Activated CD4-positive, alpha-beta memory T cell treated with anti-CD3 and anti-CD28 coated beads, Interleukin-2, amount 10 ng/mL, durations not matched to agents 7 days and 5 days (primary cell): ENCODE measurements at places on chromosomes 2 and 18.

DNA sequence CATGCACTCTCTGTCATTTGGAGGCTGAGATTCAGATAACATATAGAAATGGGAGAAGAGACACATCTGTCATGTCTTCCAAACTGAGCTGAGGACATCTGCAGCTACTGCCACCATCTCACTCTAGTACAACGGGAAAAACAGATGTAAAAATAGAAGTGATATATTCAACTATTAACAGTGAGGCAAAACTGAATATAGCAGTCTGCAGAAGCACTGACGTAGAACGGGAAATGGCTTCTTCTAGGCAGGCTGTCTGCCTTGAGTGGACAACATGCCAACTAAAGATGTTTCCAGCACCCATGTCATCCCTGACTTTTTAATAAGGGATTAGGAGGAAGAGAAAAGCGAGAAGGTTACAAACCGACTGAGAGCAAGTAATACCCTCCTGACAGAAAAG lies 51.6 kb downstream of the MRPL33 start:
- no peaks in the 10 kb centered on the region for H3K4me1 ChIP-seq
- H3K27ac ChIP-seq, result no peak overlapping the region
- no peaks in the 10 kb centered on the region for H3K27me3 ChIP-seq
- no peak for DNase-seq
- no peak overlapping the region for H3K4me3 ChIP-seq
- H3K36me3 ChIP-seq, result no peaks in the 10 kb centered on the region

DNA sequence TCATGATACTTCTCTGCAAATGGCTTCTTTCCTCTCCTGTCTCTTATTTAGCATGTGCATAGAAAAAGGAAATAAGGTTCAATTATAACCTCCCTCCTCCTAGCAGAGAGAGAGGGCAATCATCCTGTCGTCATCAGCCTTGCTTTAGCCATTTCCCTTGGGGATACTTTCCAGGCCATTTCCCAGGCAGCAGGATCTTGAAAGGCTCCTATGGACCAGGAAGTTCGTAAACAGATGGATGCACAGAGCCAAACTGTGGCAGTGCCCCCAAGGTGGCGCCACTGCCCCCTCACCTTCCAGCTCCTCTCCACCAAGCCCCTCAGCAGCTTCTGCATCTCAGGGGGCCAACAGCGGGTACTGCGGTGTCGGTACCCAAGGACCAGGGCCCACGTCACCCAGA lies 157.4 kb downstream of the DTNA start:
- H3K4me3 ChIP-seq, result no peak overlapping the region
- H3K27me3 ChIP-seq, result peaks cover 19% of the 10 kb centered on the region
- H3K27ac ChIP-seq, result no peak overlapping the region
- H3K4me1 ChIP-seq, result peaks cover 8% of the 10 kb centered on the region
- no peak for DNase-seq

DNA sequence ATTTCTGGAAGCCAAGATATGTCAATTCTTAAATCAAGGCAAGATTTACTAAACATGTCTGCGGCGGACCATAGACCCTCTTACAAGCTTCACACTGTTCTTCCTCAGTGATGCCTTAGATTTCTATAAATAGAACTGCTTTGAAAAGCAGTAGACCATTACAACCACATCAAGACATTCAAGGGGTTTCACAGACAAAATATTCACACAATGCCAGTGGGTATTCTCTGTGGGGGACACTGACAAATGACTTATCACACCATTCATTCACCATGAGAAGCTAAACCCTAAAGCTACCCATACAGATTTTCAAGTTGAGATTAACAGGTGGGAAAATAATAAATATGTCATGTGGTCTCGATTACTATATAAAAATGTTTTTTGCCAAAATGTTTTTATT lies 15.9 kb upstream of the LRRTM4 start:
- no peak overlapping the region for H3K4me3 ChIP-seq
- no peaks in the 10 kb centered on the region for H3K27me3 ChIP-seq
- no peak overlapping the region for H3K27ac ChIP-seq
- DNase-seq, result no peak
- H3K36me3 ChIP-seq, result no peaks in the 10 kb centered on the region

GRCh38 chr2:98730053-98730706 lies 752 bp downstream of the MGAT4A start:
- H3K36me3 ChIP-seq, result peaks cover 20% of the 10 kb centered on the region
- H3K4me1 ChIP-seq, result peaks cover 73% of the 10 kb centered on the region
- DNase-seq, result peak; percentile 63
- no peaks in the 10 kb centered on the region for H3K27me3 ChIP-seq
- peak overlapping the region; percentile 81 for H3K27ac ChIP-seq

GRCh38 chr2:129165006-129165405 lies 814.5 kb upstream of the RAB6C start:
- DNase-seq, result no peak
- no peak overlapping the region for H3K4me3 ChIP-seq
- no peaks in the 10 kb centered on the region for H3K27me3 ChIP-seq
- no peaks in the 10 kb centered on the region for H3K36me3 ChIP-seq
- H3K27ac ChIP-seq, result no peak overlapping the region

DNA sequence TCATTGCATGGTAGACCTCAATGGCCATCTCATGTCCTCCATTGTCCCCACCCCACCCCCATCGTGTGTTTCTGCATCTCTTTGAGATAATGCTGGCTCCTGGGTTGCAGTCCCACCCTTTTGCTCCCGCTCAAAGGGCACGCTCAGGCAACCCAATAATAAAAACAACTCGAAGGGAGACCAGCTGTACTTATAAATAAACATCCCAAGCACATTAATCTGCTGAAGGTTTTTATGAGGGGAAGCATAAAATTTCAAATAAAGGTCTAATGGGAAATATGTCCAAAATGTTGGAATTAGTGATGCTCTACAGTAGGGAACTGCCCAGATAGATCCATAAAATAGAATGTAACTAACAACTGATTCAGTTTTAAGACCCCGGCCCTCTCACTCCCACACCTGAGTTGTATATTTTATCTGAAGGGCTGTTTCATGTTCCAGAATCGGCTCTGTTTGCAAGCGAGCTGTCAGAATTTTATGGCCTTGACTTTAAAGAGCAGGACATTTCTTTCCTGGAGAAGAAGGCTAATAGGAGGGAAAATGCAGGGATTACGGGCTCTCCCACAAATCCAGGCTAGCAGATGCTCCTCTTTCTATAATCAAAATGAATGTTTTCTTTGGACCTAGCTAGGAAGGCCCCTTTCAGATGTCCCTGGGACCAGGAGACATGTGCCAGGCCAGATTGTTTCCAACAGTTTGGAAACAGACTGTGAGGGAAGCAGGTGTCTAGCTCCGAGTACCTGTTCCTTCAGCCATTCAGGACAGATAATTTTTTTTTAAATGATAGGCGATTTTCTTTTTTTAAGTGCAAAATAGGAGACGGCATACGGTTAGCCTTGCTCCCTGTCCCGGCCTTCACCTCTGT lies 103.7 kb downstream of the APOB start:
- no peaks in the 10 kb centered on the region for H3K4me1 ChIP-seq
- peaks cover 5% of the 10 kb centered on the region for H3K27me3 ChIP-seq
- no peaks in the 10 kb centered on the region for H3K36me3 ChIP-seq
- no peak overlapping the region for H3K4me3 ChIP-seq

- DNase-seq, result no peak
- no peak overlapping the region for H3K4me3 ChIP-seq
- H3K36me3 ChIP-seq, result no peaks in the 10 kb centered on the region
- H3K4me1 ChIP-seq, result no peaks in the 10 kb centered on the region
- no peak overlapping the region for H3K27ac ChIP-seq
Observed at GRCh38 chr2:150256736-150257135, 230.7 kb downstream of the RND3 start.

- peaks cover 3% of the 10 kb centered on the region for H3K27me3 ChIP-seq
- no peaks in the 10 kb centered on the region for H3K36me3 ChIP-seq
- H3K27ac ChIP-seq, result no peak overlapping the region
- H3K4me1 ChIP-seq, result no peaks in the 10 kb centered on the region
Observed at GRCh38 chr18:48613589-48614404, 75.0 kb downstream of the CTIF start.

DNA sequence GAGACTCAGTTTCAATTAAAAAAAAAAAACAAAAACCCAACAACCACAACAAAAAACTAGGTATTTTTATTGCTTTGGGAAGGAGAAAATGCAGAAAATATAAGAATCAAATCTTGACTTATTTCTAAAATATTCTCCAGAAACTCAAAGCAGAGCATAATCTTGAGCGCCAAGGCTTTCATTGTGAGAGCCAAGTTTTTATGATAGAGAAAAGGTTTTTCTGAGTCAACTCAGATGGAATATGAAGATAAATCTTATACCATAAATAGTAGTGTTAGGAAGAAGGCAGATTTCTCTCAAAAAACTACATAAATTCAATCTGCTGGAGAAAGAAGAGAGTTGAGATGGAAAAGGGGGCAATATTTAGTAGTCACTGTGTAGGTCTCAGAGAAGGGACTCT lies 121.2 kb upstream of the OSR1 start:
- no peaks in the 10 kb centered on the region for H3K36me3 ChIP-seq
- H3K27ac ChIP-seq, result no peak overlapping the region
- H3K4me3 ChIP-seq, result no peak overlapping the region
- H3K27me3 ChIP-seq, result peaks cover 16% of the 10 kb centered on the region

- peak; percentile 18 for DNase-seq
- H3K27me3 ChIP-seq, result peaks cover 26% of the 10 kb centered on the region
- H3K4me1 ChIP-seq, result peaks cover 4% of the 10 kb centered on the region
- H3K27ac ChIP-seq, result no peak overlapping the region
Observed at GRCh38 chr18:34493099-34493544, 217.0 kb upstream of the DTNA start.

GRCh38 chr18:34033968-34034367 lies 190.7 kb downstream of the NOL4 start:
- DNase-seq, result no peak
- no peaks in the 10 kb centered on the region for H3K27me3 ChIP-seq
- H3K27ac ChIP-seq, result no peak overlapping the region
- H3K4me3 ChIP-seq, result no peak overlapping the region

GRCh38 chr2:216873573-216873972 lies 13.7 kb upstream of the TNP1 start:
- no peaks in the 10 kb centered on the region for H3K4me1 ChIP-seq
- no peaks in the 10 kb centered on the region for H3K36me3 ChIP-seq
- H3K27ac ChIP-seq, result no peak overlapping the region
- DNase-seq, result no peak

GRCh38 chr2:106274668-106275067 lies 80.6 kb upstream of the UXS1 start:
- H3K36me3 ChIP-seq, result no peaks in the 10 kb centered on the region
- peaks cover 12% of the 10 kb centered on the region for H3K27me3 ChIP-seq
- peaks cover 12% of the 10 kb centered on the region for H3K4me1 ChIP-seq
- no peak overlapping the region for H3K27ac ChIP-seq

- no peak overlapping the region for H3K4me3 ChIP-seq
- no peaks in the 10 kb centered on the region for H3K36me3 ChIP-seq
- no peak for DNase-seq
Observed at GRCh38 chr2:239535413-239536144, 134.8 kb upstream of the HDAC4 start.

- H3K4me3 ChIP-seq, result no peak overlapping the region
- no peak overlapping the region for H3K27ac ChIP-seq
- no peaks in the 10 kb centered on the region for H3K27me3 ChIP-seq
- no peak for DNase-seq
- peaks cover 43% of the 10 kb centered on the region for H3K36me3 ChIP-seq
Observed at GRCh38 chr2:39772812-39773152, 6.3 kb downstream of the THUMPD2 start.

DNA sequence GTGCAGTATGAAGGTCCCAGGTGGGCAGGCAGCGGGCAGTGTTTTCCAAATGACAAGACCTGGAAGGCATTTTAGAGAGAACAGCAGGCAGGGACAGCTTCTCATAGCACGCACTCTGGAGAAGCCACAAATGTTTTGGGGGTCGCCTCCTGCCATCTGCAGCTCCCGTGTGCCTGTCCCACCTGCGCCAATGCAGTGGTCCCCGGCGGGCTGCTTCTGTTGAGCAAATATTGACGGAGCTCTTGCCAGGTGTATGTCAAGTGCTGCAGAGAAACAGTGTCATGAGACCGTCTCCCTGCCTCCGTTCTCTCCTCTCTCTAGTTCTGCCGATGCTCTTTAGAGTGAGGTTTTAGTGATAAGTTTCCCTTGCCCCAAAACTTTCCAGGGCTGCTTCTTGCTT lies 174.8 kb downstream of the LDLRAD4 start:
- H3K27ac ChIP-seq, result no peak overlapping the region
- DNase-seq, result no peak
- no peaks in the 10 kb centered on the region for H3K27me3 ChIP-seq
- H3K4me3 ChIP-seq, result no peak overlapping the region
- H3K4me1 ChIP-seq, result no peaks in the 10 kb centered on the region

GRCh38 chr2:184040230-184040629 lies 558.1 kb upstream of the ZNF804A start:
- DNase-seq, result no peak
- H3K36me3 ChIP-seq, result no peaks in the 10 kb centered on the region
- no peak overlapping the region for H3K27ac ChIP-seq
- no peak overlapping the region for H3K4me3 ChIP-seq
- no peaks in the 10 kb centered on the region for H3K27me3 ChIP-seq
- H3K4me1 ChIP-seq, result no peaks in the 10 kb centered on the region

DNA sequence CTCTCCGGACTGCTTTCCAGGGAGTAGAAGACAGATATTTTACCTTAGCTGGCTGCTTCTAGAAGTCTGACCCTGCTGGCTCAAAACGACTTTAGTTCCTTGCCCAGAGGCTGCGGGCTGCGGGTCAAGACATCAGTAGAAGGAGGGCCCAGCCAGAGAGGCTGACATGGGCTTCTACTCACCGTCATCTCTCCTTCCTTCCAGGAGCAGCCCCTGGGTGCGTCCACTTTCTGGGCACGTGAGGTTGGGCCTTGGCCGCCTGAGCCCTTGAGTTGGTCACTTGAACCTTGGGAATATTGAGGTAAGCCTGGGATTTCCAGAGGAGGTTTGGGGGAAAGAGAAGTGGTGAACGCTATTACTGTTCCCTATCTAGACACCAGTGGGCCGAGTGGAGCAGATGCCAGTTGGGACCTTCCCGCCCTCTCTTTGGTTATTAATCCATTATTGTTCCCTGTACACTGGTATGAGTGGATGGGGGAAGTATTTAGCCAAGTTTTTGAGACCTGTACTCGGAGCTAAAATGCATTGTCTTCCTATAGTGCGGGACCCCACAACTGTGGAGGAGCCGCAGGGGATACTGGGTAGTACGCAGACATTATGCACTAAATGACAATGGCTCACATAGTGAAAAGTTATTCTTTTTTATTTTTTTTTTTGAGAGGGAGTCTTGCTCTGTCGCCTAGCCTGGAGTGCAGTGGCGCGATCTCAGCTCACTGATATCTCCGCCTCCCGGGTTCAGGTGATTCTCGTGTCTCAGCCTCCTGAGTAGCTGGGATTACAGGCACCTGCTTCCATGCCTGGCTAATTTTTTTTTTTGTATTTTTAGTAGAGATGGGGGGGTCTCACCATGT lies 26.3 kb upstream of the CASP8 start:
- no peaks in the 10 kb centered on the region for H3K27me3 ChIP-seq
- H3K36me3 ChIP-seq, result peaks cover 40% of the 10 kb centered on the region
- H3K4me1 ChIP-seq, result peaks cover 60% of the 10 kb centered on the region
- H3K4me3 ChIP-seq, result peak overlapping the region; percentile 97

GRCh38 chr2:111678651-111679050 lies 205.3 kb downstream of the ANAPC1 start:
- peaks cover 20% of the 10 kb centered on the region for H3K4me1 ChIP-seq
- H3K27me3 ChIP-seq, result peaks cover 54% of the 10 kb centered on the region
- no peaks in the 10 kb centered on the region for H3K36me3 ChIP-seq
- no peak for DNase-seq
- no peak overlapping the region for H3K4me3 ChIP-seq
